ENCODE measurements at places on chromosomes 4 and X.
A peak's percentile ranks its signal among the peaks of the same experiment; 100 is the strongest.

GRCh38 chr4:169225058-169225751, 45.6 kb downstream of the SH3RF1 start:
- no peak for DNase-seq

- no peak for DNase-seq
These were observed 7.8 kb downstream of the SERTM2 start for GRCh38 chrX:111519215-111519614.

GRCh38 chrX:55794405-55794804, 76.9 kb downstream of the RRAGB start:
- no peak for DNase-seq

GRCh38 chrX:9765737-9766097, at the start of gene GPR143:
GPR143 (minus strand) TSS chrX:9765847; CDS start chrX:9765817, 30 bp downstream.
- no peak for DNase-seq

DNA sequence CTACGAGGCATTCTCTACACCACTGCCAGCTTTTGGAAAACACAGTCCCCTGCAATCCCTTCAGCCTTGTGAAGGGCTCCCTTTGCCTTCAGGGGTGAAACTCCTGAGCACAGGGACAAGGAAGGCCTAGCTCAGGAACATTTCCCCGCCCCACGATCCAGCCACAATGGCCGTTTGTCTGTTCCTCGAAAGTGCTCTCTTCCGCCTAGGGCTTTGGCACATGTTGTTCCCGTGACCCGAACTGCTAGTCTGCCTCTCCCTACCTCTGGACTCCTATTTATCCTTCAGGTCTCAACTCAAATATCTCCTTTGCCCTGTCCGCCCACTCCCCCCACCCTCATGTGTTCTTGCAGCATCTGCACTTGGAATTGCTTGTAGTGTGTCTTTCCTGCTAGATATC, 12.1 kb downstream of the FGD1 start:
- no peak for DNase-seq

- DNase-seq, result no peak
These were observed 19.1 kb downstream of the SPANXN2 start for GRCh38 chrX:143701460-143701859.

DNA sequence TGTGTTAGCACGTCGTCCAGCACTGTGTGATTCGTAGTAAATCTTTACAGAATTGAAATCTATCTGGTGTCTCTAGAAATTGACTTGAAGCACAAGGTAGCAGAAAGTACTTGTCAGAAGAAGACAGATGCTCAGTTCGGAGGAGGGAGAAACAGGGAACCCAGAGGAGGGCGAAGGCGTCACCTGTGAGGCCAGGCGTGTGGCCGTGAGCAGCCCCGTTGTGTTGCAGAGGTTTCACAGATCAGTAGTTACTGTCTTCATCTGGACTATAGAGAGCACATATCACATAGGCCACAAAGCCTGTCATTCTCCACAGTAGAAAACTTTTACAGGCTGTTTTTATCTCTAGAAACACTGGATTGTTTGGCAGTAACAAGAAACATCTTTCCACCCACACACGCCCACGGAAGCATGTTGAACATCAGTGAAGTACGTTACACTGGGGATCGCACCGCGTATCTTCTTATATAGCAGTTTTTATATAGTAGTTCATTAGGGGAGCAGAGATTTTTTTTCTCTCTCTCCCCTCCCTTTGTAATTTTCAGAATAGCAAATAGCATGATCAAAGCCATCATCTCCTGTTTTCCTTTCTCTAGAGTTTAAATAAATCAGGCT, 48.1 kb upstream of the TLR3 start:
- DNase-seq, result no peak

DNA sequence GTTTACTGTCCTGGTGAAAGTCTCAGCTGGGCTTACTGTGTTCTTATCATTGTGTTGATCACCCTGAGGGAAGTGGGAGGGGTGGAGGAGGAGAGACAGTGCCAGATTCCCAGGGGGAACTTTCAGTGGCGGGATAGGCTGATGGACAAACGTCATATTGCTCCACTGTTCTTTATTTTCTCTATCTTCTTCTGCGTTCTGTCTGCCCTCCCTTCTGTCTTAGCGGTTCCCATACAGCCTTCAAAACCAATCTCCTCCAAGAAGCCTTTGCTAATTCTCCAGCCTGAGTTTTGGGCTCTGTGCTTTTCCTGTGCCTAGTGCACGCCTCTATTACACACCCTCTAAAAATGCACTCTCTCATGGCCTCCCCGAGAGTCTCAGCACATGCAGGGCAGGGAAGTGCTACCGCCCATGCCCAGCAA, 448.7 kb upstream of the FAT1 start:
- no peak for DNase-seq

DNA sequence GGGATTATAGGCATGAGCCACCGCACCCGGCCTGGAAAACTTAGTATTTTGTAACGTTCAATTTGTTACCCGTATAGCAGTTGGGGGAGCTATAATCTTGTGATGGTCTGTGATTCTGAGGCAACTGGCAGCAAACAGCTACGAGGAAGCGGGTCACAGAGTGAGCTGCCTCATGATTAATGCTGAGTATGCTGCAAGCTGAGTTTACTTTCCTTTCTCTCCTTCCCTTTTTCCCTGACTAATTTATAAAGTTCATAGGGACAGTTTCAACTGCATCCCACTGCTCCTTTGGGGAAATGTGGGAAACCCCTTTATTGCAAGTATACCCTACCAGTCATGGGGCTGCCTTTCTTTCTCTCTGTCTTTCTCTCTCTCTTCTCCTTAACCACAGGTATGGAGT, 17.7 kb upstream of the ELOVL6 start:
- DNase-seq, result no peak

DNA sequence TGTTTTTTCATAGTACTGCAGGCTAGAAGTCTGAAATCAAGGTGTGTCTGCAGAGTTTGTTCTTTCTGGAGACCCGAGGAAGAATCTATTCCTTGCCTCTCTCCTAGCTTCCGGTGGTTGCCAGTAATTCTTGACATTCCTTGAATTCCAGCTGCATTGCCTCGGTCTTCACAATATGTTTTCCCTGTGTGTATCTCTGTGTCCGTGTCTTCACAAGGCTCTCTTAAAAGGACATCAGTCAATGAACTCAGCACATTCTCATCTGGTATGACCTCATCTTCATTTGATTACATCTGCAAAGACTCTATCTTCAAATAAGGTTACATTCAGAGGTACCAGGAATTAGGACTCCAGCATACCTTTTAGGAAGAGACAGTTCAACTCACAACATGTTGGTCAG, 163.4 kb downstream of the BANK1 start:
- no peak for DNase-seq

GRCh38 chrX:122219735-122220134, 964.3 kb upstream of the GRIA3 start:
- no peak for DNase-seq

DNA sequence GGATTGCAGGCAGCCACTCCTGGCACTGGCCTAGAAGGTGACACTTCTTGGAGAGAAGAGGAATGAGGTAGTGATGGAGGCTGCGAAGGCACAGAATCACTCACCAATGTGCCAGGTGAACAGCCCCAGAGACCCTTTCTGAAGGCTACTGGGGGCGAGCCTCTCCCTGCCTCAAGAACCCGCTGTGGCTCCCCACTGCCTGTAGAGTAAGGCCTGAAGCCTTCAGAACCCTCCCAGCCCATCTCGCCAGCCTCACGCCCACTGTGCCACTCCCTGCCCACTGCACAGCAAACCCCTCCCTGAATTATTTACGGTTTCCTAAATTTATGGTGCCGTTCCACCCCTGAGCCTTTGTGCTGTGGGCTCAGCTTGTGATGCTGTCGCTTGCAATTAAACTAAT, 24.2 kb upstream of the SORCS2 start:
- DNase-seq, result no peak

DNA sequence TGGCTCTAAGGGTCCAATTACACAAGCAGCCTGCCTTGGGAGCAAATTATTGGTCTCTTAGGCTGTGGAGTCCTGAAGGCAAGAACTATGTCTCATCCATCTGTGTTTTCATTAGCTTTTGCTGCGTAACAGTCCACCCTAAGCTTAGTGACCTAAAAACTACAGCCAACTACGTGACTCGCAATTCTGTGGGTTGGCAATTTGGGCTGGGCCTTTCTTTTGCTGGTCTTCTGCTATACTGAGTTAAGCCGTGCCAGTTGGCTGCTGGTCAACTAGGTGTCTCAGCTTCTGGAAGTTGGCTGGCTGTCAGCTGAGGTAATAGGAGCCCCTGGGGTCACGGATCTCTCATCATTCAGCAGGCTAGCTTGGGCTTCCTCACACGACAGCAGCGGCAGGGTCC, 205.6 kb upstream of the S100G start:
- no peak for DNase-seq

GRCh38 chr4:121693450-121693849, 3.3 kb downstream of the ANXA5 start:
- DNase-seq, result no peak

DNA sequence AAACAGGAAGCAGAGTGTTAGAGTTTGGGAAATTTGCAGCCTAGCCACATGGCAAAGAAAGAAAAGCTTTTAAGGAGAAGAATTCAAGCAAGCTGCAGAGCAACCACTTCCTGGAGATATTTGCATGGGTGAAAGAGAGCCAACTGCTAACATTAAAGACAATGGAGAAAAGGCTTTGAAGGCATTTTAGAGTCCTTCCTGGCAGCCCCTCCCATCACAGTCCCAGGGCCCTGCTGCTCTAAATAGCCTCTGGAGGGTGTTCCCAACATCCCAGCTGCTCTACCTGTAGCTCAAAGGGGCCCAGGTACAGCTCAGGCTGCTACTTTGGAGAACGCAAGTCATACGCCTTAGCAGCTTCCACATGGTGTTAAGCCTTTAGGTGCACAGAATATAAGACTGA, 235.9 kb upstream of the FMR1 start:
- DNase-seq, result no peak

GRCh38 chr4:23900636-23901035, 10.8 kb upstream of the PPARGC1A start:
- DNase-seq, result no peak

DNA sequence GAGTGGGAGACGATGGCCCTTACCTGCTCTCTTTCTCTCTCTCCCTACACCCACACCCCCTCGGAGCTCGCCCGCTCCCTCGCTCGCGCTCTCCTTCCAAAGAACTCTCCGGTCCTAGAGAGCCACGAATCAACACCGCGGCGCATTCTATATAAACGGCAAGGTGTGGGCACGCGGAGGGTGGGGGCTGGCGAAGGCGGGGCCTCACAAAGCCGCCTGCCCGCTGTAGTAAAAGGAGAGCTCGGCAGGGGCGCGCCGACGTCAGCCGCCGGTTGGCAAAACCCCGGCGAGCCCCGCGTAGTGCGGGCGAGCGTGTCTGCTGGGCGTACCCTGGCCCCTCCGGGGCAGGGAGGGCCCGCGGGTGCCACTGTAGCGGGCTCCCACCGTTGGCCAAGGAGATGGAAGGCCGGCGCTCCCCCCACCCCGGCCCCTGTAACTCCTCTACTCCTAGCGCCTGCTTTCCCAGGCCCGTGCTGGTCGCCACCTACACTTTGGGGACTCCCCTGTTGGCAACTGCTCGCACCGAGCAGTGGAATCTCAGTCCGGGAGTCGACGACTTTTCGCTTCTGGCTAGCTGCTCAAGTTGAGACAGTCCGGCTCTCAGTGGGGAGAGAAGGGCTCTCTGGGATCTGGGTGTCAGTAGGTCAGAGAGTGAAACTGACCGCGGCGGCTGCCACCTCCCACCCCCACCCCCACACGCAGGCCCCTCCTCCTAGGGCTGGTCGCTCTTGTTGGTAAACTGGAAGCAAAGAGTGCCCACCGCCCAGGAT, 325.5 kb upstream of the F9 start:
- no peak for DNase-seq

GRCh38 chr4:26936284-26937065, 75.8 kb downstream of the STIM2 start:
- no peak for DNase-seq

- no peak for DNase-seq
These were observed 194.7 kb downstream of the RAB28 start for GRCh38 chr4:13289391-13289790.

GRCh38 chr4:159549098-159549518, 446.2 kb downstream of the RAPGEF2 start:
- DNase-seq, result no peak

DNA sequence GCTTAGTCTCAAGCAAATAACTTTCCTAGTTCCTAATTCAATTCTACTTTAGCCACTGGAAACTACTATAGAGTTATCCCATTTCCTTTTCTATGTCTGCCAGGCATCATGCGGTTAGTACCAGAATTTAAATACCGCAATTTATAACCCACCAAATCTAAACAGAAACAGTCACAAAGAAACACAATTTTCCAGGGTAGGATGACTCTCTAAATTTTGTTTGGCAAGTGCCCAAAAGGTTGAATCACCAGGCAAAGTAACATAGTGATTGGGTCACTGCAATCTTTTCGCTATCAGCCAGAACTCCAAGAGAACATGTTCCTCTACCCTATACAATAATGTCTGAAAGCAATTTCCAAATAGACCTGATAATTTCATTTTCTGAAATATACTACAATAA, 240.2 kb upstream of the GRIA3 start:
- no peak for DNase-seq

- no peak for DNase-seq
These were observed 38.9 kb downstream of the ATP8A1 start for GRCh38 chr4:42618023-42618422.

DNA sequence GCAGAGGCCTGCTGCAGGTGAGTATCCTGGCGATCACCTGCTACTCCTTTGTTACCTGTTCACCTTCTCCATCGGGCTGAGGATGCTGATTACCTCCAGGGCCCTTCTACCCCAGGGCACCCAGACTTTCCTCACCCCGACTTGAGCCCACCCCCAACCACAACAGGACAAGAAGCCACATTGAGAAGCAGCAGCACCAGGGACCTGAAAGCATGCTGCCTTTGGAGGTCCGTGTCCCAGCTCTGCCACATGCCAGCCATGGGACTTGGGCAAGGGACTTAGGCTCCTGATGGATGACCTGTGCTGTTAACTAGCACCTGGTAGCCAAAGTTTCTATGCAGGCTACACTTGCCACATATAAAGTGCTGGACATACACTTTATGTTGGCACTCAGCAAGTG, 89.7 kb downstream of the CPZ start:
- DNase-seq, result no peak

DNA sequence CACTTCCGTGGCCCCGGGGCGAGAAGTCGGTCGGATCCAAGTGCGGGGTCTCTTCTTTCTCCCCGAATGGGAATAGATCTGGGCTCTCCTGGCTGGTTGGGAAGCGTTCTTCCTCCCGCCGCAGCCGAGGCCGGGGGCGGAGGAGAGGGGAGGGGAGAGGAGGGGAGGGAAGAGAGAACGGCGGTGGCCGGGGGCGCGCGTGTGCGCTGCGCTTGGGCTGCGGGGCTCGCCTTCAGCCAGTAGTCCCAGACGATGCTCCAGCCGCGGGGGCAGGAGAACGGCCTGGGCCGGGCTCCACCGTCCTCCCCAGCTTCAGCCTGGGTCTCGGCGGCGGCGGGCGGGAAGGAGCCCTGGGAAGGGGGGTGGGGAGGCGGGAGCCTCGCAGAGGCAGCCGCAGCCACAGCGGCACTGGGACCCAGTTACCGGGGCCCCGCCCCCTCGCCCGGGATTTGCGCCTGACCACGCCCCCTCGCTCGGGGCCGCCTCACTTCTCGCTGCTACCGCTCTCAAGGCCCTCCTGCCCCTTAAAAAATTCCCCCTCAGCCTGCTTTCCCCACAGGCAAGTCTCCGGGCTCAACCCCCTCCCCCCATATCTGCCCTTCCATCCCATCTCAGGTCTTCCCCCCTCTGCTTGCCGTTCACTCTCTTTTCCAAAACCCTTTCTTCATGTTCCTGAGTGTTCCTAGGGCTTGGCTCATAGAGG, at the start of gene FGD1:
TSS of gene FGD1 (minus strand) at position 421 of the 703 bp plus-strand sequence. CDS start 802 bp downstream, outside the sequence.
- DNase-seq, result peak; percentile 16

GRCh38 chrX:33065415-33065814, 145.9 kb downstream of the DMD start:
- DNase-seq, result no peak

- DNase-seq, result no peak
These were observed 56.0 kb upstream of the STPG2 start for GRCh38 chr4:98199247-98199646.

- DNase-seq, result no peak
These were observed 1492.2 kb upstream of the TENM3 start for GRCh38 chr4:180751009-180751408.

Data from memory B cell (primary cell).